ENCODE measurements at places on chromosomes 5 and 9.
A peak's percentile ranks its signal among the peaks of the same experiment; 100 is the strongest.

GRCh38 chr5:135571902-135572301 is 6.9 kb downstream of the CXCL14 start:
- DNase-seq: no peak

DNA sequence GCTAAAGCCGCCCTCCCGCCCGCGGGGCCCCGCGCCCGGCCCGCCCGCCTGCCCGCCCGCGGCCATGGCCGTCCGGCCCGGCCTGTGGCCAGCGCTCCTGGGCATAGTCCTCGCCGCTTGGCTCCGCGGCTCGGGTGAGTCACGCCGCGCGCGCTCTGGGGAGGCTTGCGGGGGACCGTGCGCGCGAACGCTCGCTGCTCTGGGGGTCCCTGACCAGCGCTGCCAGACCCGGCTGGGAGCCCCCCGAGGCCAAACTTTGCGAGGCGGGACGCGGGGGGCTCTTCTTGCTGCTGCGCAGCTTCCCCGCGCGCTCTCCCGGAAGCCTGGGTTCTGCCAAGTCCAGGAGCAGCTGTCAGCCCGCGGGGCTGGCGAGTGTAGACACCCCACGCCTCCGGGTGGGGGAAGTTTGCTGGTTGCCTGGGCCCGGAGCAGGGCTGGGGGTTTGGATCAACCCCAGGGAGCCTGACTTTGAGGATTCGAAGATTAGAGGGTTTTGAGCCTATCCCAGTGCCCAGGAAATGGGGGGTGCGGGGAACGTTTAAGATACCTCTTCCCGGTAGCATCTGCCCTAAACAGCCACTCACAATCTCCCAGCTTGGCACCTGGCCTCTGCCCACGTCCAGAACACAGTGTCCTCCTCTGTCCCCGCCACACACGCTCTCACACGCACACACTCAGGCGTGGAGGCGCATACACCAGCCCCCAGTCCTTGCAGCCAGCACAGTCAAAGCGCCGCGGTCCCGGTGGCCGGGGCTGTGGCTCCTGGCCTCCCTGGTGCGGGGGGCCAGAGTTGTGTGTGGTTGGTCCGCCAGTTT is 535 bp downstream of the UNC5A start:
- DNase-seq: no peak

- no peak for DNase-seq
Observed at GRCh38 chr9:119366909-119367682, 2.1 kb downstream of the BRINP1 start.

GRCh38 chr9:127451858-127452656 is 747 bp downstream of the LRSAM1 start:
- DNase-seq: no peak

GRCh38 chr5:35990941-35991611 is at the start of gene UGT3A1:
Gene UGT3A1 (minus strand): TSS chr5:35991390. CDS start chr5:35991240, 150 bp downstream.
- no peak for DNase-seq

GRCh38 chr9:3862561-3862960 is 336.8 kb upstream of the RFX3 start:
- no peak for DNase-seq

DNA sequence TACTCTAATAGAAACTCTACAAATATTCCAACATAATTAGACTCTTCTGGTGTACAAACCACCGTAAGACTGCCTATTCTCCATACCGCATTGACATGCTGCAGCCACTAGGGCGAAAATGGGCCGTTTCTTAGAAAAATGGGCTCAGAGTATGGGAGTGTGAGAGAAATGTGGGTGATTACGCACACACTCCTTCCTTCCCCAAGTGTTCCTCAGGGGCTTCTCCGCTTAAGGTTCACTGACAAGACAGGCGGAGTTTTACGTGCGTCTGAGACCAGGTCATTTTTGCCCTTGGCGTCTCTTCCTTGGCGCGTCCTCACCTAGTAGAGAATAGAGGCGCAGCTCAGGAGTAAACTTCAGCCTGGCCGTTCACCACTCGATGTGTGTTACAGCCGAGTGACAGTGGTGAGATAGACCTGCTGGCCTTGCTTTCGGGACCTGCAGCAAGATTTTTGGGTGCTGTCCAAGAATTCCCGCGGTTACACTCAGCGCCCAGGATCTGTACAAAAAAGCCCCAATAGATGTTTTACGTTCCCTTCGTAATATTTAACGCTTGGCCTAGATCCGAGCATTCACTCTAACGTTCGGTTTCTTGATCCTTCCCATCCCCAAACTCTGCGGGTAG is 1.8 kb upstream of the NTRK2 start:
- no peak for DNase-seq

DNA sequence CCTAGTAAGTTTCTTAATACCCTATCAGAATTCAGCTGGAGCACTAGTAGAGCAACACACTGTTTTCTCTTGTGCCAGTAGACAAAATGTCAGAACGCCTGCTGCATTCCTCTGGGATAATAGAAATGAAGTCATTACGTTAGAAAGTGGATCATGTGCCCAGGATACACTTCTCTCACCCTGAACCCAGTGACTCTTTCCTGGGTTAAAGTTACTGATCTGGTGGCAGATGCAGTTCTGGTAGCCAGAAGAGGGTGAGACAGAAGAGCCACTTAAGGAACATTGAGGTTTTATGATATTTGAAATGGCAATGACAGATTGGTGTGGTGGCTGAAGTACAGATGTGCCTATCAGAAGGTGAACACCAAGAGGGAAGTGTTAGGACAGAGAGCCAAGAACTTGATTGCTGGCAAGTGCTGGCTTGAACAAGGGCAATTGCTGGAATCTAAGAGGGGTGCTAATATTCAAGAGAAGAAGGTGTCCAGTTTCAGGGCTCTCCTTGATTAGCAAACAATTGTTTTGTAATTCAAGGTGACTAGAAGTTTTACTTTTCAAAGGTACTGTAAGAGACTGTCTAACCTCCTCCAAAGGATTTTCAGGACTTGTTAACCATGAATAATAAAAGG is 93.7 kb upstream of the ERBIN start:
- DNase-seq: no peak

- DNase-seq: no peak
Observed at GRCh38 chr5:116759860-116760640, 185.4 kb upstream of the SEMA6A start.

GRCh38 chr5:132776938-132777208 is 166 bp downstream of the SEPTIN8 start:
- DNase-seq: no peak

DNA sequence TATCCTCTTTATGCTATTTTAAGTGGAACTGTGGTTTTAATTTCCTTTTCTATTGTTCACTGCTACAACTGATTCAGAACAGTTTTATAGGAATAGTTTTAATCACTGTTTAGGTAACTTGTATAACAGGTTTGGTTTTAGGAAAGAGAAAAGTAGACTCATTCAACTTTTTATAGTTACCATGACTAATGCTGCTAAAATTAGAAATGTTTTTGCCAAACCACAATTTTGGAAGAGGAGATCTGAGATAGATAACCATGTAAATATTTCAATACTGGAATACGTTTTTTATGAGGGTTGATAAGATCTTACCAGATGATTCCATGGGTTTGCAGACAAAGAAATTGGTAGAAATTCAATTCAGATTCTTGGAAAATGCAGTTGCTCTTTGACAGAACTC is 404.6 kb upstream of the ARRDC3 start:
- DNase-seq: no peak

- peak; percentile 44 for DNase-seq
Observed at GRCh38 chr5:55096861-55097260, 5.6 kb upstream of the GZMA start.

GRCh38 chr9:18268381-18268780 is 205.6 kb upstream of the ADAMTSL1 start:
- DNase-seq: no peak

GRCh38 chr5:165130656-165131055 is 1625.2 kb downstream of the MAT2B start:
- DNase-seq: no peak

GRCh38 chr9:135610290-135611141 is 28.8 kb downstream of the GLT6D1 start:
- no peak for DNase-seq

- DNase-seq: no peak
Observed at GRCh38 chr9:107240260-107240659, 42.8 kb upstream of the RAD23B start.

DNA sequence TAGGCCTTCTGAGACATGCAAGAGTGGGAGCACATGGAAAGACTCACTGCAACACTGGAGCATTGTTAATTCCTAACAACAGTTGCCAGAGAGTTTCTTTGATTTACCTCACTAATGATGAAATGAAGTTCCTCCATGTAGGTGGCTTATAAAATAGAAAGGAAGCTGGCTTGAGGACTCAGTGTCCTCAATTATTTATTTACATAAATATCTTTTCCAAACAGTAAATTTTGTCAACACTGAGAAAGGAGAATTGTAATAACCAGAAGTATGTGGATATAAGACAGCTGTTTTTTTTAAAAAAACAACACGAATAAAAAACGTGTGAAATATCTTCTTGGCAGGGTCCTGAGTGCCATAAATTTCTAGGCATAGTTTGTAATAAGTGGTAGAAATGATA is 9.1 kb upstream of the SLC27A6 start:
- no peak for DNase-seq

DNA sequence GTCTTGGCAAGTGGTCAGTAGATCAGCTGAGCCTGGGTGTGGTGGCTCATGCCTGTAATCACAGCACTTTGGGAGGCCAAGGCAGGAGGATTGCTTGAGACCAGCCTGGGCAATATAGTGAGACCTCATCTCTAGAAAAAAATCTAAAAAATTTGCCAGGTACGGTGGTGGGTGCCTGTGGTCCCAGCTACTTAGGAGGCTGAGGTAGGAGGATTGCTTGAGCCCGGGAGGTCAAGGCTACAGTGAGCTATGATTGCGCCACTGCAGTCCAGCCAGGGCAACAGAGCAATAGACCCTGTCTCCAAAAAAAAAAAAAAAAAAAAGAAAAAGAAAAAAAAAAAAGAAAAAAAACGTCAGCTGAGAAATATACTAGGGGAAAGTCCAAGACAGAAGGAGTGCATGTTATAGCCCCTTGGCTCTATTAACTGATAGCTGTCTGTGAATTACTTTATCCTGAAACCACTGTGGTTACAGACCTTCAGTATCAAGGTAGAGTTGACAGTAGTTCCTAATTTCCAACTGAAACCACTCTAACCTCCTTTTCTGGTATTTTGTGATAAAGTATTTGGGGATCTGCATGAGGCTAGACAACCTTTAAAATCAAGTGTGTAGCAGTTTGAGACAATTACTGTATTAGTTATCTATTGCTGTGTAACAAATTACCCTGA is 2.3 kb upstream of the INIP start:
- DNase-seq: no peak

DNA sequence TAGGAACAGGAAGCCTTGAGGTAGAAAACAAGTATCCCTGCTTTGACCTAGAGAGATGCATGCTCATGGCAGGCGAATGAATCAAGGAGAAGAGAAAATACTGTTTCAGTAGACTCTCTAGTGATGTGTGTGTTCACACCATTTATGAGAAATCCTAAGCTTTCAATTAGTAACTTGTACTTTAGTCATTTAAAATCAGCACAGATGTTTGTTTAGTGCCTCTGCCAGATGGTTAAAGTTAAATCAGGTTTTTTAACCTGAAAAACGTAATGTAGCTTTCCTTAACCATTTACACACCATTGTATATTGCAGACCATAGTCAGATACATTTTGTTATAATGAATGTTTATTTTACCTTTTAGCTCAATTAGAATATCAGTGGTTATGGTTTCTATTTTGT is 5.0 kb downstream of the TJP2 start:
- DNase-seq: no peak

DNA sequence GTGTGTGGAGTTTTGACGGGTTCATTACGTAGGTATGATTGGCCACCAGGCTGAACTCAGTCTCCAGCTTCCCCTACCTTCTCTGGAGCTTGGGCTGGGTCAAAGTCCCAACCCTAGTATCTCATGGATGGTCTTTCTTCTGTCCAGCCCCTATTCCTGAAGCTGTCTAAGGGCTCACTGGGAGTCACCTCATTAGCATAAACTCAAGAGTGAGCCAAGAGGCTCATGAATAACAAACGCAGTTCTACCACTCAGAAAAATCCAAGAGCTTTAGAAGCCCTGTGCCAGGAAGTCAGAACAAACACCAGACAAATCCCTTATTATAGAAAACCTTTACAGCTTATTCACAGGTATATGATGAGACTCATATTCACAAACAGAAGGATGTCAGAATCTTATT is 180.3 kb upstream of the NFIL3 start:
- no peak for DNase-seq

DNA sequence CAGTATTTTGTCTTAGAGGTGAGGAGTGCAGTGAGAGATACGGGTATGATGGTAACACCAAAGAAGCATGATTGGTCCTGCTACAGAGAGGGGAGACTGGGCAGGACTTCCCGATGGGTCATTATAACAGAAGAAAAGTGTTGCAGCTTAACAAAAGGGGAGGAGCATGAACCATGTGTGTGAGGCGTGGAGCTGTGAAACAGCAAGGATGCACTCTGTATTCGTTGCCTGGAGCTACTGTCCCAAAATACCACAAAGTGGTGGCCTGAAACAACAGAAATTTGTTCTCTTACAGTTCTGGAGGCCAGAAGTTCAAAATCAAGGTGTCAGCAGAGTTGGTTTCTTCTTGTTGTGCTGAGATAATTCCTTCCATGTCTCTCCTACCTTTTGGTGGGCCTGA is 59.4 kb upstream of the GRHPR start:
- no peak for DNase-seq

GRCh38 chr5:39235648-39236047 is 16.3 kb upstream of the FYB1 start:
- DNase-seq: no peak

- DNase-seq: no peak
Observed at GRCh38 chr5:143716881-143717280, 95.1 kb upstream of the HMHB1 start.

DNA sequence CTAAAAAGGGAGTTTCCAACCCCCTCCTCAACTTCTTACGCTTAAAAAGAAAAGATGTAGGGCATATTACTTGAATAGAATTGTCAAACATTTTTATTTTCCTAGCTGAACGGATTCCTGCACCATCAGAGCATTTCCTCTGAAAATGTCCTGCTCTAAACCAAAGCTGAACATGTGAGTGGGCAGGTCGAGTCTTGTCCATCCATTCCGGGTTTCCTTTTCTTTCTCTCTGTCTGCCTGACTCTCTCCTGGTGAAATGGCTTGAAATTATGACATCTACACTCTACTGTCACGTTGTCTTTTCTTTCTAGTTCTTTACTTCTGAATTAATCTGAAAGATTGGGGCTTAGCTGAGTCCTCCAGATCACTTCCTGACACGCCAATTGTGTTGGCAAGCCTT is 39.2 kb upstream of the PTPN3 start:
- peak; percentile 43 for DNase-seq

DNA sequence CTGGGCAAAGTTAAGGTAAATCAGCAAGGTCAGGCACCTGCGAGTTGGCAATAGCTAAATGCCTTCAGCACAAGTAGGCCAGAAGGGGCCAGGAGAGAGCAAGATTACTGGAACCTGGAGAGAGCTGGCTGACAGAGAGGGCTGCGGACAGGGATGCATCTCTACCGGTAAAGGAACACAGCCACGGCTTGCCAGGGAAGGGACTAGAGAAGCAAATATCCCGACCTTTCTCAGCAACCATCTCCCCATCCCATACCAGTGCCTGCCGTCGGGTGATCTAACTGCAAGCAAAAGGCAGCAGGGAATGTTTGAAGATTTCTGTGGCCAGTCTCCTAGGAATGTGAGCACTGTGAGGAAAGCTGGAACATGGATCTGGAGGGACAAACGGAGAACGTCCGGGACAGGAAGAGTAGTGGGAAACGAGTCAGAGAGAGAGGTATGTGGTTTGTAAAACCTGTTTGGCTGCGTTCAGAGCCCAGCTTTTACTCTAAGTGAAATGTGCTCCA is 15.9 kb upstream of the ABLIM3 start:
- no peak for DNase-seq

Data from DMS153 (cell line).